ENCODE measurements at places on chromosomes 4 and X. TPM values are rescaled to one million over a fixed set of nuclear protein-coding genes. Genes with fewer than 3 reads are reported as not detected.

DNA sequence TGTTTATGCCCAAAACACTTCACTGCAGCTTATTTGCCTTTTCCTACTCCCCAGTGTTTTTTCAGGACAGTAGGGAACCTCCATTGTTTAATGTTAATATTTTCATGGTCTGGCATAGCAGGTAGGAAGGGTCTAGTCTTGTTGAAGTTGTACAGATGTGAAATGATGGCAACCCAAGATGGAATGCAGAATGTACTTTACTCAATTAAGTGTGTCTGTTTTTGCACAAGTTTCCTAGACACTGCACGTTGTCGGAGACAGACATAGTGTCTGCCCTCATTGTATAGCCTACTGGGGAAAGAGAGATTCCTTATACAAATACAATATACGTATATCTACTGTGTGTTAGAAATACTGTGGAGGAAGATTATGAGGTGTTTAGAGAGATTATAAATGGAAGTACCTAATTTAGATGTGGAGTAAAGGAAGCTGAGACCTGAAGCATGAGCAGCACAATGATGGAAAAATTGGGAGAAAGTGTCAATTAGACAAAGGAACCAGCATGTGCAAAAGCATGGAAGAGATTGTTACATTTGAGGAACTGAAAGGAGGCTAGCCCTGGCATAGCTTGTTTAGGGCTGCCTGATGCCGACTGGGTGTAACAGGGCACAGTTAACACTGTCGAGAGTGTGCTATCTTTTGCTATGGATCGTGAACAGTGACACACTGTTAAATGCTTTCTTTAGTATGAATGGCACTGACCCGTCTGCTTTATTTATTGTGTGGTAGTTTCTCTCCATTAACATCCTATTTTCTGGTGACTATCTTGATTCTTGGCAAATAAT, 18.4 kb downstream of the CPEB2 start:
- no peak for DNase-seq

DNA sequence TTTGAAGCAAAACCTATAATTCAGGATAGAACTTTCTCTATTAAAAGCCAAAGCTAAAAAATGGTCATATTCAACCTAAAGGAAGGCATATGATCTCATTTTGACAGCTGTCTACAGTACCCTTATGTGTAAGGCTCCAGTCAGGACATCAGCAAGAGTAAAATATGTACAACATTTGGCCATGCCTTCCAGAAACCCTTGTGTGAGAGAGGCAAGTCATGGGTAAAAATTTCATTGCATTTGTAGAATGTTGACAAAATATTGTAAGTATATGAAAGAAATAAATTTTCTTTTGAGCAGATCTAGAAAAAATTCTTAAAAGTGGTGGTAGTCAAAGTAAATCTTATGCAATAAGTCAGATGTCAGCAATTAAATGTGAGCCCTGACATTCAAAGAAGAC, 132.3 kb downstream of the SLC39A8 start:
- no peak for DNase-seq

GRCh38 chrX:18582910-18583493, 88.9 kb downstream of the RS1 start:
- DNase-seq, result no peak

GRCh38 chr4:80077639-80078038, 4.6 kb upstream of the ANTXR2 start:
- no peak for DNase-seq

The TNMD gene
- not detected for total RNA-seq

The MAMLD1 gene
- total RNA-seq, result 12.8 TPM

The NHSL2 gene
- total RNA-seq, result 32.4 TPM

DNA sequence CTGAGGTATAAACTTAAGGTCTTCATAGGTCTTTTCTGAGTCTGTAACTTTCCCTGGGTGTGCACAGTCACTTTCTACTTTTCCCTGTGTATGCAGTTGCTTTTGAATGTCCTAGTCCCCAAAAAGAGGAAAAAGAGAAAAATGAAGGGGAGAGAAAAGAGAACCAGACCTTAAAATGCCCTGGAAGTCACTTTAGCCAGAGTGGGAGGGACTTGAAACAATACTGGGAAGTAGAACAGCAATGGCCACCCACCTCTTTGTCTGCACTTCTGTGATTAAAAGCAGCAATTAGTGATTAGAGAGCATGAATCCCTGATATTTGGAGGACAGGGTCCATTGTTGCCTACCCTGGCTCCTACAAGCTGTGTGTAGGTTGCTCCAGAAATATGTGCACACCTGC, 36.1 kb downstream of the ZCCHC13 start:
- DNase-seq, result no peak

- no peak for DNase-seq
Measured at GRCh38 chr4:168845897-168846296, 164.2 kb downstream of the CBR4 start.

DNA sequence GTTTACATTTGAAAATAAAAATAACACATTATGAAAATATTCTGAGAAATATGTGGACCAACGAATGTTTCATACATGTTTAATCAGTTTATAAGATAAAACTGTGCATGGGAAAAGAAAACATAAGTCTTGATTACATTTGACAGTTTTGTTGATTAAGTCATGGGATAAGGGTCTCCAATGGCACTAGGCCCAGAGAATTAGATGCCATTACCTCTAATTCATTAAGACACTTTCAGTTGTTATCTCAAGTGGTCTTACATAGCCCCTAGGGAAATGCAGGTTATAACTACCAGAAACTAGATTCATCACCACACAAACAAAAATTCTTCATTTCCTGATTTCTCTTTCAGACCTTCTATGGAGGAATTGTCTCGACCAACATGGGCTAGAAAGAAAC, 300.8 kb downstream of the PCDH7 start:
- DNase-seq, result no peak

- no peak for DNase-seq
Measured at GRCh38 chr4:105741548-105741947, 33.0 kb downstream of the GSTCD start.

DNA sequence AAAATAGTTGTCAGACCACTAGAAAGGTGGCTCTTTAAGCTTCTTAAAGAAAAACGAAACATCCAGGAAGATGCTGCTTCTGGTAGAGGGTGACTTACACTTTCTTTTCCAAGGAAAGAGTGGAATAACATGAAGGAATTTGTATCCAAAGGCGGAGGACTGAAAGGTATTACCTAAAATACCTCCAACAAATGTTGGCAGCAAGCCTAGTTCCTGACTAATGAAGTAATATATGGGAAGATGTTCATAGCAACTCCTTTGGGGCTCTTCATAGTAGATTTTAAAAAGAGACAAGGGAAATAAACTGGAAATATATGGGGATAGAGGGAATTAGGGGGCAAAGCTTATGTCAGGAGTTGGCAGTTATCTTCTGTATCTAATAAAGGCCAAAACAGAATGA, 116.2 kb downstream of the AASDH start:
- no peak for DNase-seq

GRCh38 chrX:11309220-11309619, 16.0 kb downstream of the AMELX start:
- DNase-seq, result no peak

GRCh38 chr4:1579901-1580691, 104.0 kb downstream of the FAM53A start:
- peak; percentile 99 for DNase-seq

GRCh38 chr4:25131926-25132325, 28.3 kb downstream of the SEPSECS start:
- DNase-seq, result no peak

DNA sequence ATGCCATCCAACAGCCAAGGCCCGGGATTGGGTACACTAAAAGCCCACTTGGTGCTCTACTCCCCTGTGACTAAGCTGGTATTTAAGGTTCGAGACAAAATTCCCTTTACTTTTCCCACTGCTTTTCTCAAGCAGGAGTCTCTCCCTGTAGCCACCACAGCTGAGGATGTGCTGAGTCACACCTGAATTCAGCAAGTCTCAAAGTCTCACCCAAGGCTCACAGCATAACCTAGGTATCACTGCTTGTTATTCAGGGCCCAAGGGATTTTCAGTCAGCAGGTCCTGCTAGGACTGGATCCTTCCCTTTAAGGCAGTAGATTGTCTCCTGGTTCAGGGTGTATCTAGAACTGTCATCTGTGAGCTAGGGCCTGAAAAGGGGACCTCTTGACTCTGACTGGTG, 39.2 kb downstream of the FMR1NB start:
- no peak for DNase-seq

GRCh38 chr4:86586626-86587380, 7.3 kb upstream of the PTPN13 start:
- no peak for DNase-seq

The CYTL1 gene
- total RNA-seq, result 0.81 TPM

The CFAP299 gene
- total RNA-seq, result not detected

Measured in posterior vena cava (tissue), 2 donors.